KBM-7 (cell line): ENCODE measurements at places on chromosomes 3 and 15.

GRCh38 chr15:87267798-87268197 is 988.7 kb downstream of the NTRK3 start:
- DNase-seq, result no peak

DNA sequence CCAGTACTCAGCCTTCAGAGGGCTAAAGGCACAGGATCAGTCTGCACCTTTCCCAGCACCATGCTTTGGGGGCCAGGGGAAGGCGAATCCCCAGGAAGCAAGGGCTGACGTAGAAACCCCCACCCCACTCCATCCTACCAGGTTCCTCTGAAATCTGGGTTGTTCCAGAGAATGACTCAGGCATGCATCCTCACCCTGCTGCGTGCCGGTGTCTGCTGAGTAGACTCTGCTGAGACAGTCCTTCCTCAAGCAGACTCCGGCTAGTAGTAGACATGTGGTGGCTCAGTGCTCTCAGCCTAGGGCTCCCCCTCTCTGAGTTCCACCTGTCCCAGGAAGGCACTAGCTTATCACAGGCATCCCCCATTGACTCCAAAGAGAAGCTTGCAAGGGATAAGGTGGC is 9.0 kb downstream of the TMEM43 start:
- no peak for DNase-seq

DNA sequence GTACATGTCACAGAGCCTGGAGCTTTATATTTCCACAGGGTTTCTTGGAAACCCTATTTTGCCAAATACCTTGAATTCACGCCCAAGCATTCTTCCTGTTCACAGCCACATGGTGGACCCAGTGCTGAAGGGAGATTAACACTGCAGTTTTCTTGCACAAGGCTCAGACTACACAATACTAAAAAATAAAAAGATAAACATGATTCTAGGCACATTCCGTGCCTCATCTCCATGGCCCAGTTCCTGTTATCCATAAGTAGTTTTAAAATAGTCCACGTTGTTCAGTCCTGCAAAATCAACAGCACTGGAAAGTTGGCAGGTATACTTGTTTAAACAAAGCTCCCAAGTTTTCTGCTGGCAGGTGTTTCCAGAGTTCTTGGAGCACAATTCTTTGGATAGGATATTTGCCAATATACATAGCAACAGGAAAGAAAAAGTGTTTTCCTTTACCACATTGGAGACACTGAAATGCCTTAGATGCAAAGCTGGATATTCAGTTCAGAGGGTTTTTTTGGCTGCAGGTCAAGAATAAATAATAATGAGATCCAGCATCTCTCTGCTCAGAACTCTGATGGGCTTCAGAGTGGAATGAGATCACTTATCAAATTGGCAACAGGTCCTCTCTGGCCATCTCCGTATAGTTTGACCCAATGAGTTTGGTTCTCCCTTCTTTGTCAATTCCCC is 88.1 kb upstream of the TGFBR2 start:
- DNase-seq, result peak; percentile 19

DNA sequence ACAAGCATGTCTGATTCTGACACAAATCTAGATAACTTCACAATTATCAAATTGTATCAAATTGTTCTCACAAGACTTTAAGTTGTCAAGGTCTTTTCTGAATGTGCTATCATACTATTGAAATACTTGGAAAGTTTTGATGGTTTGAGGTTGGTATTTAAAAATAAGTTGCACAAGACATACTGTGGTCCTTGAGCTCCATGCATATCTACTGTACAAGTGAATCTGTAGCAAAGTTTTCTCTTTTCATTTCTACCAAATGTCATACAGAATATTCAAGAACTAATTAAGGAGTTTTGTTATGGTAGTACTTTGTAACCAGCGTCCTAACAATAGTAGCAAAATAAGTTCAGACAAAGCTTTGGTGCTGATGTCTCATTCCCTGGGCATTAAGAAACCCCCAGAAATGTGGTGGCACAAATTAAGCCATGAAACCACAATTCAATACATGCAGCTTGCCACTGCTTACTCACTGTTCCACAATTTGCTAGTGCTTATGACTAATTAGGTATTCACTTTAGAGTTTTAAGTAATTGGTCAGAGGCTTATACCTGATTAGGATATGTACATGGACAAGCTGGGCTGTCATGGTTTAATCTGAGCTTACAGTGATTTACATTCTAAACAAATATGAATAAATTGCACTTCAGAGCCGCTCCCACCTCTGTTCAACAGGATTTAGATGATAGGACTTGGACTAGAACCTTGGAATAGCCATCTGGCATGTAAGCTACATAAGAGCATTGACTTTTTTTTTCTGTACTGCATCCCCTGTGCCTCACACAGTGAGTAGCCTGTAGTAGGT is 8.8 kb downstream of the TBC1D23 start:
- DNase-seq, result no peak

DNA sequence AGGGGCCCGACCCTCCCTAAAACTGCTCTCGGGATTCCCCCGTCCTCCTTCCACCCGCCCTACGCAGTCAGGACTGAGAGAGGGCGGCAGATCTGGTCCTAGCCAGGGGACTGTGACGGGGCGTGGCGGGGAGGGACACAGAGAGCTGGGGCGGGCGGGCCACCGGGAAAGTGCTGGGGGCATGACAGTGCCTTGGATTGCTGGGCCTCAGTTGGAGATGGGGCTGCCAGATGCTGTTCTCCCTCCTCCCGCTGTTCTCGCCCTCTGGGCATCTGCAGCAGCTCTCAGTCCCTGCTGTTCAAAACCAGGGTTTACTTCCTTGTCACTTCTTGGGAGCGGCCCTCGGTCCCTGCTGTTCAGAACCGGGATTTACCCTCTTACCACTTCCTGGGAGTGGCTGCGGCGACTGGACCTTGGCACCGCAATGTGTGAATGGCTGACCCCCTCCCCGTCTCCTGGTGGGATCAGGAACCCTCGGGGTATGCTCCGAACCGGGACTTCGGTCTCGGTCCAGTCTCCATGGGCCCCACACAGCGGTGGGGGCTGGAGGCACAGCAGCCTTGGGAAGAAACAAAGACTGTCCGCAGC is 1.8 kb upstream of the RPP25 start:
- no peak for DNase-seq

GRCh38 chr3:116897382-116897781 is 187.8 kb downstream of the TUSC7 start:
- DNase-seq, result no peak

- no peak for DNase-seq
Measured at GRCh38 chr3:148214705-148215104, 483.0 kb upstream of the AGTR1 start.

- no peak for DNase-seq
Measured at GRCh38 chr3:111269777-111270176, 198.2 kb downstream of the NECTIN3 start.

DNA sequence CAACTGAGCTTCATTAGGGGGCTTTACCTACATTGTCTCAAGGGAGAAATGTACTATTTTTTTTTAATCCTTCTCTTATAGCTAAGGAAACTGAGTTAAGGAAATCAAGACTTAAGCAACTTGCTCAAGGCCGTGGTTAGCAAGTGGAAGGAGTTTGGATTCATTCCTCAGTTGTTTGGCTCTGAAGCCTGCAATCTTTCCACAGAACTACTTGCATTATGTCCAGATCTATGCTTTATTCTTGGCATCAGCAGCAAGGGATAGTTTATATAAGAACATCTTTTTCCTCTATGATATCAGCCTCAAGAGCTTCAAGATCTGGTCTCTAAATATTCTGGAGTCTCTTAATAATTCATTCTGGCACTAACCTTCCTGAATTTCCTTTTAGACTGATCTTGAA is 182.4 kb downstream of the SV2B start:
- DNase-seq, result no peak

DNA sequence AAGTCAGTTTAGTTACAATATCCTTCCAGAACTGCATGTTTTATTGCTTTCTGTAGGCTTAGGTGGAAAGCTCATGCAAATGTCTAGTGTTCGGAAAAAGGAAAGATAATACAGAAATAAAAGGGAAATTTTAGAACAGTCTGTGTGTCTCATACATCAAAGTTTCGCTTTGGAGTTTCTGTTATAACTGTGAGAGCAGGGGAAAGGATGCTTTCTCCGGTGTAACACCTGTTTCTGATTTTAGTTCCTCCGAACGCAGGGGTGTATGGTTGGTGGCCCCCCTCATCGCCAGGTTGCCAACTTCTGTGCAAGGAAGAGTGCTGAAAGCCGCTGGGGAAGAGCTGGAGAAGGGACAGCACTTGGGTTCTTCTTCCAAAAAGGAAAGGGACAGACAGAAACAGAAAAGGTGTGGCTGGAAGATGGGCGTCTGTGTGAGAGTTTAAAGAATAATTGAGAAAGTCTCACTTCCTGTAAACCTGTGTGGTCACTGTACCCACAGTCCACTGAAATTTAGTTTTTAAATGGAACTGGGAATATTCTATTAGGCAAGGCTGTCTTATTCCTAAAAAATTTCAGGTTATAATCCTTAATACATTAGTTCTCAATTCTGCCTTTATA is 6.7 kb downstream of the P2RY12 start:
- no peak for DNase-seq

DNA sequence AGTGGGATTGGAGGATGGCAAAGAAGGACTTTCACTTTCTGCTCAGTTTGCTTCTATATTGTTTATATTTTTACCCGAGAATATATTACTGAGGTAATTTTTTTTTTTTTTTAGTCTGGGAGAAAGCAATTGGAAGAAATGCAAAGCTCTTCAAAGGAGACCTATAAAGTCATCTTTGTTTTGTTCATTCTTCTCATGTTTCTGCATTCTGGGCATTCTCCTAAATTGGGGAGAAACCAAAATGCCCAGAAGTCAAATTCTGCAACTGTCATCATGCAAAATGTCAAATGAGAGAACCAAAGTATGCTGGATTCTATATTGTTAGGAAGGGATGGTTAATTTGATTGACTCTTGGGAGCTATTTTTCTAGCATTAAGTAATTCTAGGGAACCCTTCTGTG is 168.3 kb upstream of the TSC22D2 start:
- no peak for DNase-seq

GRCh38 chr3:187208159-187208558 is 10.9 kb downstream of the RTP1 start:
- no peak for DNase-seq

GRCh38 chr15:92146511-92147150 is 247.1 kb upstream of the ST8SIA2 start:
- no peak for DNase-seq

- DNase-seq, result no peak
Measured at GRCh38 chr3:110126065-110126464, 788.7 kb upstream of the DPPA4 start.

- peak; percentile 21 for DNase-seq
Measured at GRCh38 chr3:107065094-107065861, 312.0 kb upstream of the CCDC54 start.

GRCh38 chr3:8621872-8622271 is 22.7 kb downstream of the SSUH2 start:
- no peak for DNase-seq

DNA sequence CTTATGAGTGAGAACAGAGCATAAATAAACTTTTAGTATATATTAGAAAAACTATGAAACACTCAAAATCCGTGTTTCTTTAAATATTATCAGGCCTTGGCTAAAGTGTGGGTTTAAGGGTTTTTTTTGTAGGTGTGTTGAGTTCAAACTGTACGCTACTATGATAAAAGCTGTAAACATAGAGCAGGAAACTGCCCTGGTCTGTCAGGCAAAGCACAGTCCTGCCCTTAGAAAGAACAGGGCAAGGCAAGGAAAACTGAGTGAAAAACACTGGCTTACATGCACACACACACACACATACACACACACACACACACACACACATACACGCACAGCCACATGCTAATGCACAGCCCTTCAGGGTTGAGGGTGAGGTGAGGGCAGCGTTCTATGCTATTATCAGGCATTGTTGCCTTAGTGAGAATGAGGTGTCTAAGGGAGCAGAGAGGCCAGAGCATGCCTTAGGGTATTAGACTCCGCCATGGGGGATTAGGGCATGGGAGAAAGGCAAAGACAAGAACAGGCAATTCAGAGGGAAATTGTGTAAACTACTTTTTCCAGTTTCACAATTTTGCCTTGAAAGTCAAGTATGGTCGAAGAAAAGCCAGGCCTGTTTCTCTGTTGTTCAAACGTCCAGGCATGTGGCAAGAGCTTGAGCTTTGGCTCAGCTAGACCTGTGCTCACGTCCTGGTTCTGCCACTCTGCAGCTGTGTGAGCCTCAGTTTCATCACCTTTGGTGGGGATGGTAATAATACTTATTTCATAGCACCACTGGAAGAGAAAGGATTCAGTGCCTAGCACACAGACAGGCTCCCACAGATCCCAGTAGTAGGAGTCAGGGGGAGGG is 36.3 kb upstream of the TPM1 start:
- no peak for DNase-seq

GRCh38 chr15:72060687-72061250 is 57.2 kb downstream of the MYO9A start:
- no peak for DNase-seq

- DNase-seq, result no peak
Measured at GRCh38 chr3:129382366-129382765, 46.1 kb downstream of the EFCAB12 start.

GRCh38 chr15:59298225-59298853 is 74.3 kb downstream of the MYO1E start:
- DNase-seq, result no peak

- no peak for DNase-seq
Measured at GRCh38 chr3:193391902-193392301, 13.3 kb upstream of the ATP13A5 start.

DNA sequence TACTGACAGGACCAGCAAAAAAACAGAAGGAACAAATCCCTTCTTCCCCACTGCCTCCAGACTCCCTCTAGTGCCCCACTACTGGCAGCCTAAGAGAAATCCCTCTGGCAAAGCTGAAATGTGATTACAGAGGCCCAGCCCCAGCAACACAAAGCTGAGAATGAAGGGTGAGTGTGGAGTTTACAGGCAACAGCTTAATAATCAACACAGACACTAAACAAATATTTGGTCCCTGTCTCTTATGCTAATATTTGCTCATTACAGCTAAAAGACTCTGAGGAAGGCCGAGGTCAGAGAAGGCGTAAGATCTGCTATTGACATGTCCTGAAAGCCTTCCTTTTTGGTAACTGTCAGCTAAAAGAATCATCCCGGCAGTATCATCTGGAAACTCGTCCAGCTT is 308.5 kb upstream of the RASGRP1 start:
- no peak for DNase-seq

DNA sequence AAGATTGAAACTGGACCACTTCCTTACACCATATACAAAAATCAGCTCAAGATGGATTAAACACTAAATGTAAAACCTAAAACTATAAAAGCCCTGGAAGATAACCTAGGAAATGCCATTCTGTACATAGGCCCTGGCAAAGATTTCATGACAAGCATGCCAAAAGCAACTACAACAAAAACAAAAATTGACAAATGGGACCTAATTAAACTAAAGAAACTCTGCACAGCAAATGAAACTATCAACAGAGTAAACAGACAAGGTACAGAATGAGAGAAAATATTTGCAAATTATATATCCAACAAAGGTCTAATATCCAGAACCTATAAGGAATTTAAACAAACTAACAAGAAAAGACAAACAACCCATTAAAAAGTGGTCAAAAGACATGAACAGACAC is 173.1 kb upstream of the CCDC54 start:
- DNase-seq, result no peak

- DNase-seq, result no peak
Measured at GRCh38 chr3:185766329-185767001, 58.4 kb downstream of the IGF2BP2 start.
